Daoy (cell line): ENCODE measurements at places on chromosomes 4 and X.
A peak's percentile ranks its signal among the peaks of the same experiment; 100 is the strongest.

DNA sequence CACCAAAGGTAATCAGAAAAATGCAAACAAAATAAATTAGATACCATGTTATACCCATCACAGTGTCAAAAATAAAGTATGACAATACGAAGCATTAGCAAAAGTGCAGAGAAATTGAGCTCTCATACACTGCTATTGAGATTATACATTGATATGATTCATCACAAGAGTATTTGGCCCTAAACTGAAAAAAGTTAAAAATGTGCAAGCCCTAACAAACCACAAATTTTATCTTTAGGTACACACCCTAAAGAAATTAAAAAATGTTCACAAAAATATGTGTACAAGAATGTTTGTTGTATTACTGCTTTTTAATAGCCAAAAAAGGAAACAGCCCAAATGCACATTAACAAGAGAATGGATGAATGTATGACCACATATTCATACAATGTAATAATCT is 137.9 kb upstream of the MAGEA10 start:
- no peak for DNase-seq

DNA sequence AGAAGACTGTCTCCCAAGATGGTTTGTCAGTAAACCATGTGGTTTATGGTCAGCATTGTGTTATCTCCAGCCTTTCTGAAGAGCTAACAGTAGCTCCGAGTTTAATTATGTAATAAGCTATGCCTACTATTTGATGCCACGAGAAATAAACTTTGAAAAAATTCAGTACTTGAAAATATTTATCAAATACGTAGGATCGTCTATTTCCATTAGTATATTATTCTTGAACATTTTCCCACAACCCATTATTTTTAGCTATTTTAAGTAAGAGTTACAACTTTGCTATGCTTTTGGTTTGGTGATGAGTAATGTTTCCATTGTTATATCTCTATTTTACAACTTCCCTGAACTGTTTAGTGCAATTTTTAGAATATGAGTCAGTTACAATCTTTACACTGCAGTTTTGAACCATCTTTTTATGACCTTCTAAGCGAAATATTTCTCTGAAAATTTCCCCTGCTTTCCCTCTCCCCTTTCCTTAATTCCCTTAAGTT is 44.5 kb upstream of the TRIM2 start:
- no peak for DNase-seq

- DNase-seq: no peak
Measured at GRCh38 chr4:142324572-142324971, 521.5 kb downstream of the INPP4B start.

GRCh38 chrX:125003746-125004446 is 315.8 kb upstream of the TEX13C start:
- DNase-seq: no peak

DNA sequence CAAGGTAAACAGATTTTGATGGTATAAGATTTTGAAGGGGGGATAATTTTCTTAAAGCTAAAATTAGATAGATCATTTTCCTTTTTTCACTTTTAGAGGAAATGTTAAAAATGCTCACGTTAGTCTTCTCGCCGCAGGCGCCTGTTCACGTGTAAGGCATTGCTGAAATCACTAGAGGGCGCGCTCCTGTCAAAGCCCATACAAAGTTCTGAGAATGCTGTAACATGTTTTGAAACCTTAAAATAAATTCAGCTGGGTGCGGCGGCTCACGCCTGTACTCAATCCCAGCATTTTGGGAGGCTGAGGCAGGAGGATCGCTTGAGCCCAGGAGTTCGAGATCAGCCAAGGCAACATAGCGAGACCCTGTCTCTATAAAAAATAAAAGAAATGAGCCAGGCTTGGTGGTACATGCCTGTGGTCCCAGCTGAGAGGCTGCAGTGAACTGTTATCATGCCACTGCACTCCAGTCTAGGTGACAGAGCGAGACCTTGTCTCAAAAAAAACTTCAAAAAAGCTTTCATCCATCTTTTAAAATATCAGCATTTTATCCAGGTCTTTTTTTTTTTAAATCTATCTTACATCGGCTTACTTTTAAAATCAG is 138.0 kb downstream of the RBMX2 start:
- DNase-seq: peak; percentile 36

DNA sequence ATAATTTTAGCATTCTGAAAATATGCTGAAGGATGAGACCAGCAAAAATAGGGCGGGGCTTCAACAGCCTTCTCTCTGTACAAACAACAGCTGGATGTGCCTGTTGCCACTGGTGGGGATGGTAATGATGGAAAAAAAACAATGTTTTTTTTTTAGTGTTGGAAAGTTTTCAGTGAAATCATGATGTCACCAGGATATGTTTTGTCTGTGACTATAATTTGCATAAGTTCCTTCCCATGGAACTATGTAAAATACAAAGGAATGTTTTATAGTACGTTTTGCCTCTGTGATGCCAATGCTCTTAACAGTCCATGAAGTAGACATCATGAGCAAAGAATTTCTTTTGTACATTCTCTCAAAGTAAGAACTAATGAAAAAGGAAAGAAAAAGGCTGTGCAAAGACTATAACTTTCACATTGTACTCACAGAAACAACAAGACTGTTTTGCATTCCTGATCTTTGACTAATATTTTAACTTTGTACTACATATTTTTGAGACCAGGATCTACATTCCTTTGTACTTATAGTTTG is 589.7 kb downstream of the SPRY1 start:
- DNase-seq: peak; percentile 30

- no peak for DNase-seq
Measured at GRCh38 chr4:95198961-95199360, 349.8 kb downstream of the UNC5C start.

DNA sequence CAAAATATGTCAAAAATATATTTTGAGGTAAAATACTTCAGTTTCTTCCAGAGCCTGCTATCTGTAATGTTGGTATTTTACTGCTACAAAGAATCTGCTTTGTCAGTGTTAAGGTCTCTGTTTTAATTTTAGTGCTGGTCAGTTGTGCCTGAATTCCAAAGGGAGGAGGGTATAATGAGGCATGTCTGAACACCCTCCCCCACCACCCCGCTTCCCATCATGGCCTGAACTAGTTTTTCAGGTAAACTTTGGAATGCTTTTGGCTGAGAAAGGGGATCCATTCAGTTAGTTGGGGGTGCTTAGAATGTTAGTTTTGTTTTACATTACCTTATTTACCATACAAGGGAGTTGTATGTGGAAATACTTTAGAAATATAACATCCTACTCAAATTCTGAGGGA is 158.5 kb downstream of the MID1IP1 start:
- DNase-seq: no peak

DNA sequence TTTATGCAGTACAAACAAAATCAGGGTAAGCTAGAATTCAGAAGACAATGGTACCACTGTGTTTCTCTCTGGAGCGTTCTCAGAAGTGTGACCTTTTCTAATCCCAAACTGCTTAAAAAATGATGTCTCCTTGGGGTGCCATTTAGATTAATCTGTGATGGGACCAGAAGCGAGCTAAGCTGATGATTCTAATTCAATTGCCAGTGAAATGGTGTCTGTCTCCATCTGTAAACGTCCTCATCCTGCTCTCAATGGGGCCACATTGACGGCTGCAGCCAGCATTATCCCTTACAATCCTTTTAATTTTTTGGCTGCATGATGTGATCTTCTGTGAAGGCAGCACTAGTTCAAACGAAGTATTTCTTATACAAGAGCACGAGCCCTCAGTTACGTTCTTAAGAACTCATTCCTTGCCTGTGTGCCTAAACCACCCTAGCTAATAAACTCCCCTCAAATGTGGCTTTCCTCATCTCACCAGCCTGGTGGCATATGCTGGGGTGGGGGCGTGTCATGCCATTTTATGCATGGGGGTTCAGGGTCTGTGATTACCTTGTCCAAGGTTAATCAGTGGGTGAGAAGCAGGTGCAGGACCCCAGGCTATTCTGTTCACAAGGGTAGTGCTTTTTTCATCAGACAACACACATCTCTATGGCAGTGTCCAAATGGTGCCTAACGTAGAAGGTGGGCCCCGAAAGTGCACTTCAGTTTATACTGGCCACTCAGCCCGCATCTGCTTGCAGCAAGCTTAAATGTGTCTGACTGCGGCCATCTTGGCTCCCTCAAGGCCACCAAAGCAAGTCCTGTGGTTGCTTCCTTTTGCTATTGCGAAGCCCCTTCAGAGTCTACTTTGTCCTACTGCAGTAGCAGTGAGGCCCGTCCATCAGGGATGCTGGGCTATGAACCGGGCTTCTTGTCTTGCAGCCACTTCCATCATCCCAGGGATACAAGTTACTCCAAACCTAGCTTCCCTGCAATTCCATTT is 45.7 kb upstream of the SLC2A9 start:
- DNase-seq: no peak

GRCh38 chrX:70669120-70669519 is 224.5 kb downstream of the DLG3 start:
- no peak for DNase-seq

GRCh38 chr4:82861529-82861928 is 29.4 kb downstream of the SEC31A start:
- no peak for DNase-seq

- peak; percentile 30 for DNase-seq
Measured at GRCh38 chr4:109803924-109804571, 2.2 kb upstream of the CFI start.

DNA sequence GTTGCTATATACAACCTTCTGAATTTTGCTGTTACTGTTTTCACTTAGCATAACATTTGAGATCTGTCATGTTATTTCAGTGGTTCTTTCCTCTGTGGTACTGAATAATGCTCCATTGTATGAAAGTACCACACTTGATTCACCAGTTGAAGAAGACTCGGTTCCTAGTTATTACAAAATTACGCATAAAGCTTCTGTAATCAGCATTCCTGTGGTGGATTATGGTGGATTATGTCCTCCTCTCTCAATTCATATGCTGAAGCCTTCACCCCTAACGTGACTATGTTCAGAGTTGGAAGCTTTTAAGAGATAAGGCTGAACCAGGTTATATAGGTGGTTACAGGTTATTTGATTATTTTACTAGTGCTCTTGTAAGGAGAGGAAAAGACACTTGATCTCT is 2143.5 kb upstream of the AGA start:
- no peak for DNase-seq

DNA sequence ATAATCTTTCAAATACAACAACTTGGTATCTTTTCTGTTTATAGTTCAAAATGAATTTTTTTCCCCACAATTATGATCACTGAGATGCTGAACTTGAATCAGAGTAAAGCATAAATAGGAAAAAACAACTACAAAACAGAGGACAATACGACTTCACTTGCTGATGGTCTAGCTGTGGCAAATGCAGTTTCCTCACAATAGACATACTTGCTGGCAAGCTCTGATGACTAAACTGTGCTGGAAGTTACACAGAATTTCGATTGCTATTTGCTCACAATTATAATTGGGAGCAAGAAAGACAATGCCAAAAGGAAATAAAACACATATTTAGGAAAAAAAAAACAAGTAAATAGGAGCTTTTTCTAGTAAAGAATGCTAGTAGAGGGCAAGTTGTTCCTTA is 14.7 kb downstream of the VEGFC start:
- DNase-seq: peak; percentile 37

DNA sequence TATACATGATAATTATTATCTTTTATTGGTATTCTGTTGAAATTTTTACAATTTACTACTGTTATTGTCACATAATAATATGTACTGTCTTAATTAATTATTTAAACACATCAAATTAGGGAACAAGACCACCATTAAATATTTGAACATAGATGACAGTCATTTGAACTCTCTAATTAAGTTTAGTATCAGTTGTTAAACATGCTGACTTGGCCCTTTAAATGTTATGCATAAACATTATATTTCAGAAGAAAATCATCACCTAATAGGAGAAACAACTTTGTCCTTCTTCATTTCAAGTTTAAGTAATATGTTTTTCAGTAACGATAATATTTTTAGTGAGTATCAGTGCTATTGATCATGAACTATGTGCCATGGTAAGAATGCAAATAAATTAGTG is 623.5 kb upstream of the GNPDA2 start:
- no peak for DNase-seq

- no peak for DNase-seq
Measured at GRCh38 chr4:110620691-110621327, 2.1 kb downstream of the PITX2 start.

DNA sequence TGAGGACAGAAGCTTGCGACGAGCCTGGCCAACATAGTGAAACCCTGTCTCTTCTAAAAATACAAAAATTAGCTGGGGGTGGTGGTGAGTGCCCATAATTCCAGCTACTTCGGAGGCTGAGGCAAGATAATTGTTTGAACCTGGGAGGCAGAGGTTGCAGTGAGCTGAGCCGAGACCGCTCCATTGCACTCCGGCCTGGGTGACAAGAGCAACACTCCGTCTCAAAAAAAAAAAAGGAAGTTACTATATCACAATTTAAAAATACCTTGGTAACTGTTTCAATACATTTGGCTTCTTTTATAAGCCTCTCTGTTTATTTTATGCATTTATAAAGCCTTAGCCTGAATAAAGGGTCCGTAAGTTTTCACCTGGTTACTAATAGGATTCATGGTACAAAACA is 46.6 kb upstream of the CHRNA9 start:
- DNase-seq: no peak

DNA sequence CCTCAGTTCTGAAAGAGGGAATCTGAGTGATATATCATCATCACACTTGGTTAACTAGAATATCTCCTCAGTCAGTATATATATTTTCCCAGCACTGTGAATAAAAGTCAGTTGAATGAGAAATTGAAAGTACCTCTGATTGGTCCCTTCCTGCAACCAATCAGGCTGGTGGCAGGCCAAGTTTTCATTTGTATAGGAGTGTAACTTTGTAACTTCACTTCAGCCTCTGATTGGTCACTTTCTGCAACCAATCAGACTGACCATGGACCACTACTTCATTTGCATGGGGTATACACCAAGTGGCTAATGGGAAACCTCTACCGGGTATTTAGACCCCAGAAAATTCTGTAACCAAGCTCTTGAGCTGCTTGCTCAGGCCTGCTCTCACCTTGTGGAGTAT is 2.0 kb upstream of the PGK1 start:
- DNase-seq: no peak

DNA sequence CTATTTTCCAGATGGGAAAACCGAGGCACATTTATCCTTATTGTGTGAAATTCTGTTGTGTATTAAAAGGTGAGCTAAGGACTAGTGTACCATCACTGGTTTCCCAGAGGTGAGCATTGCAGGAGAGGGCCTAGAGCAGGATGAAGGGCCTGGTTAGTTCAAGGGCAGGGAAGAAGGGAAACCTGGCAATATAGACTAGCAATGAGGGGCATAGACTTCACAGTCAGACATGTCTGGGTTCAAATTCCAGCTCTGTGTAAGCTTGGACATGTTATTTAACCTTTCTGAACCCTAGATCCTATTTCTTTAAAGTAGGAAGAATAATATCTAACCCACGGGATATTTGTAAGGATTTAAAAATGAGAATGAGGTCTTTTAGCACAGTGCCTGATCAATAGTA is 50.8 kb downstream of the WDR19 start:
- no peak for DNase-seq

- DNase-seq: no peak
Measured at GRCh38 chrX:133185119-133185518, 33.0 kb downstream of the TFDP3 start.

- no peak for DNase-seq
Measured at GRCh38 chr4:136893573-136893972, 638.7 kb downstream of the PCDH18 start.

DNA sequence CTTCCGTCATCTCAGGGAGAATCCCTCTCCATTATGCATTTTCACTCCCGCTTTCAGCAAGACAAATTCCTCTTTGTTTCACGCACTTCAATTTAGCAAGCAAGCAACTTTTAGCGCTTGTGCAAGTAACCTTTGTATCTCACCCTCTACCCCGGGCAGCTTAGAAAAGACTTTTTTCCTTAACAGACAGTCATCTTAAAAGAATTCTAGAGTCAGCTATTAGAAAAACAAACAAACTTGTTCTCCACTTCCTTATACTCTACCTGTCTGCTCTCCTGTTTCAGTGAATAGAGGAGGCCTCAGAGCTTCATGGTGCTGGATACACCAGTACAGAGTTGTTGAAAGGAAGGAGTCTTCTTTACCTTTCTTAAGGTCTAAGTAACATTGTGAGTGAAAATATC is 12.1 kb downstream of the TIGD2 start:
- DNase-seq: no peak
